Keratinocyte (primary cell): ENCODE measurements at places on chromosomes 4 and X. TPM values are rescaled to one million over a fixed set of nuclear protein-coding genes. Genes with fewer than 3 reads are reported as not detected.

NDST4 gene
- polyA plus RNA-seq: not detected in 3 replicates

NEUROG2 gene
- polyA plus RNA-seq: not detected in 3 replicates

GRIA2 gene
- not detected in 3 replicates for polyA plus RNA-seq

PRRG3 gene
- not detected in 3 replicates for polyA plus RNA-seq

DNA sequence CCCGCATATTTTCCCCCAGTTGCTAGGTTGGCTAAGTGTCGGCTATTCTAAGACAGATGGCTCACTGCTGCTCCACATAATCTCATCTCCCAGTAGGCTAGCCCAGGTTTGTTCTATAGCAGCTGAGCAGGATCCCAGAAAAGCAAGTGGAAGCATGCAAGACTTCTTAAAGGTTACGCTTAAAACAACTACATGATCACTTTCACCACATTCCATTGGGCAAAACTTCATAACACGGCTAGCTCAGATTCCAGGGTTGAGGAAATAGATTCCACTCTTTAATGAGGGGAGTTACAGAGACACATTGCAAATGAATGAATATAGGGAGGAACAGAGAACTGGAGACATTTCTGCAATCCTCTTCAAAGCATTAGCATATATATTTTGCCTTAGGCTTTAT, 12.9 kb upstream of the RAB33B start:
- H3K27me3 ChIP-seq: no peaks in the 10 kb centered on the region
- H3K36me3 ChIP-seq: no peaks in the 10 kb centered on the region
- no peak for DNase-seq
- H3K4me3 ChIP-seq: no peak overlapping the region

DNA sequence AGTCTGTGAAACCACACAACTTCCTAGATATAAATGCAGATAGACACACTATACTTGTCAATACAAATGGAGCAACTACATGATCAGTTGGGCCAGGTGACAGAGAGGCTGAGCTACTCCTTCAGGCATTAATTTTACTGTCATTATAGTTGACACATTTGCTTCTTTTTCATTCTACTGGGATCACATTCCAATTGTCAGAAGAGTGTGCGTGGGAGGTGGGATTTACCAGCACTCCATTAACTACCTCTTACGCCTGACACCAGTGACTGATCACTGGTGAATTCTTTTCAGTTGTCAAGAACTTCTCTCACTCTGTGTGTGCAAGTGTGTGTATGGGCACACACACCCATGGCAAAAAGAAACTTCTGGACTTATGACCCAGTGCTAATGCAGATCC, 94.2 kb upstream of the DIAPH2 start:
- H3K27me3 ChIP-seq: no peaks in the 10 kb centered on the region
- no peaks in the 10 kb centered on the region for H3K4me1 ChIP-seq
- no peaks in the 10 kb centered on the region for H3K36me3 ChIP-seq
- no peak overlapping the region for H3K4me3 ChIP-seq

- no peaks in the 10 kb centered on the region for H3K36me3 ChIP-seq
- H3K27me3 ChIP-seq: peaks cover 4% of the 10 kb centered on the region
- DNase-seq: no peak
- H3K4me3 ChIP-seq: no peak overlapping the region
- no peaks in the 10 kb centered on the region for H3K4me1 ChIP-seq
Measured at GRCh38 chr4:4969298-4969697, 50.0 kb downstream of the CYTL1 start.

DNA sequence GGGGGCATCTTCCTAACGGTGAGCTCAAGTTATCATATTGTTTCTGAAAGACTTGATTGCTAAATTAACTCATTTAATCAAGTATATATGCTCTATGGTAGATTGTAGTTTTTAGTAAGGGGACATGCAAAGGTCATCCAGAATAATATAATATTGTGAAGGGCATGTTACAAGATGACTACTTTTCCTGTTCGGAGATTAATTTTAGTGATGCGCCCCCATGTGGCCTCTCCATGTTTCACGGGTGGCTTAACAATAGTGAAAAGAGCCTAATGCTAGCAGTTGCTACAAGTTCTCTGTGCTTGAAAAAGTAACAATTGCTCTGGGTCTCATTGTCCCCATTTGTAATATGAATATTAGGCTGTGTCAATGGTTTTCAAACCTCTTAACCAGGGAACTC, 12.2 kb downstream of the SMPX start:
- no peak overlapping the region for H3K4me3 ChIP-seq
- H3K27me3 ChIP-seq: no peaks in the 10 kb centered on the region
- no peaks in the 10 kb centered on the region for H3K4me1 ChIP-seq
- no peak for DNase-seq
- H3K36me3 ChIP-seq: no peaks in the 10 kb centered on the region
- no peak overlapping the region for H3K27ac ChIP-seq
